CD4-positive, alpha-beta T cell treated with Interleukin-21 for 1 hour (primary cell): ENCODE measurements at places on chromosomes 6 and 20.

DNA sequence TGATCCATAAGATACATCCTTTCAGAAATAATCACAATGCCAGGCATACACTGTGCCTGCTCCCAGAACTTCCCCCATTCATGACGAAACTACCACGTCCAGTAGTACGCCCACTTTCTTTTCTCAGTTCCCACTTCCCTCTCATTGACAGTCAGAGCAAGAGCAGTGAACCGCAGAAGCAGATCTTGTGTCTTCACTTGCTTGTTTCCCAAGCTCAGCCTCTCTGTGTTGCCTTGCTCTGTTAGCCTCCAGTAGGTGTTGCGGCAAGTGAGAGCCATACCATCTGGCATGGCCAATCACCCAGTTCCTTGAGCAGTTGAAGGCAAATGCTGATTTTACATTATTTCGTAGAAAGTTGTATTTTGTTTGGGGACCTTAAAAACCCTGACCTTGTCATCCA lies 11.7 kb downstream of the UST start:
- DNase-seq = peak; percentile 67

DNA sequence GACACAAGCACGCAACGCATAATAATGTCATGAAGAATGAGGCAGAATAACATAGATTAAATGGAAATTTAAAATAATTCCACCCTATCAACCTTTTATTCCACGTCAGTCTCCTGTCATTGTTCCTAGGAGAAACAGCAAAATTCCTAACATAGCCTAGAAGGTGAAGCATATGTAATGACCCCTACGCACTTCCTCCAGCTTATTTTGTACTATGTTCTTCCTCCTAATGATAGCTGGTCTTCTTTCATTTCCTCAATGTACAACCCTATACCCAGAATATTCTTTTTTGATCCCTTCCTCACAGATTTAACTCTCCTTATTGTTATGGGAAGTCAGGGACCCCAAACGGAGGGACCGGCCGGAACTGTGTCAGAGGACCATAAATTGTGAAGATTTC lies 122.0 kb upstream of the CARMIL1 start:
- DNase-seq = no peak

GRCh38 chr6:41596096-41596685 lies 42.1 kb upstream of the MDFI start:
- no peak for DNase-seq

DNA sequence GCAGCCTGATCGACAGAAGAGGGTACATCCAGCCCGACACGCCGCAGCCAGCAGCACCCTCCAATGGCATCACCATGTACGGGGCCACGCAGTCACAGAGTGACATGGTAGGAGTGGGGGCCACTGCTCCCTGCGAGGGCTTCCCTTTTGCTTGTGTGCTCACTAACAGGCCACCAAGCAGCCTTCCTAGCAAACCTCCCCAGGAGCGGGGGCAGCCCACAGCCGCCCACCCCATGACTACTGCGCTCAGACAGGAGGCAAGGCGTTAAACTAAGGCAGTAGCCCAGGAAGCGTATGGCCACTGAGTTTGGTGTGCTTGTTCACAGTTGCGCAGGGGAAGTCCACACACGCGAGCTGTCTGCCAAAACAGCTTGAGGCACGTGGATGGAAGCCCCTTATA lies 169.5 kb upstream of the SNX9 start:
- DNase-seq = no peak

- no peak for DNase-seq
These were observed 177.6 kb downstream of the SASH1 start for GRCh38 chr6:148520109-148520841.

DNA sequence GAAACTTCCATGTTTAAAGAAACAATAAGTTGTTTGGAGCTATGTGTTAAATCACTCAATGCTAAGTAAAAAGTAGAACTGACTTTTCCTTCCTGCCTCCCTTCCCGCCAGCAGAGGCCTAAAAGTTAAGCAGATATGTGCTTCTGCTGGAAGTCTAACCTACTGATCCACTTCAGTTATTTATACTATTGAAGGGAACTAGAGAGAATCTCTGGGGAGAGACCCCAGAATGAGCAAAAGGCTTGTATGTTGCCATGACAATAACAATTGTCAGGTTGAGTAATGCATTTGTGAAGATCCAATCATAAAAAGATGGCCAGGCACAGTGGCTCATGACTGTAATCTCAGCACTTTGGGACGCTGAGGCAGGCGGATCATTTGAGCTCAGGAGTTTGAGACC lies 24.7 kb downstream of the MGME1 start:
- DNase-seq = no peak

DNA sequence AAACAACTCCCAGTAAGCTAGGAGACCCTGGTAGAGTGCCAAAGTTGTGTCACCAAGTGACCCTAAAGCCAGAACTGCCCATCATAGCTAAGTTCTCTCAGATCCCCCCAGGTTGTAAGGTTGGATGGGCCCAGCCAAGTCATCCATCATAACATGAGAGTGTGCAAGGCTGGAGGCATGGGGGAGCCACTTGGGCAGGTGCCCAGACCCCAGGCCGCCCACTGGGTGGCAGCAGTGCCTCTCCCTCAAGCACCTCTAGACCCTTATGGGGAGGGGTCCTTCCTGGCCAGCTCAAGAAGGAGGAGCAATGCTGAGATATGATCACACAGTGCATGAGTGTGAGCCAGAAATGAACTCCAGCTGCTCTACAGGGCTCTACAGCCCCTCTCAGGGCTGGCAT lies 154.5 kb downstream of the MYLK4 start:
- DNase-seq = no peak

DNA sequence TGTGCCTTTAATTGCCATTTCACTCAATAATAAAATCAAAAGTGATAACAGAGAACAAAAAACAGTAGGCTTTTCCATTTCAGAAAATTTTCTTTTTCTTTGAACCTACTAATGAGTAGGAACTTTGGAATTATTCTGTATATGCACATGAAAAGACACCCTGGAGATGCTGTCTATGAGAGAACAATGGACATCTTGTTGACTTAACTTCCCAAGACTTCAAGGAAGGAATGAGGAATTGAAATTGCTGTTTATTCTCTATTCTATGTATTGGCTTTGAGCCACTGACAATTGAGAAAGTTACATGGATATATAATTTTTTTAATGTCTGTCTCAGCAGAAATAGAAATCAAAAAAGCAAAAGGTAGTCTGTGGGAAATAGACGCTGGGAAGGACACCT lies 98.6 kb upstream of the PCSK2 start:
- no peak for DNase-seq

GRCh38 chr20:38190936-38191371 lies 25.9 kb upstream of the TGM2 start:
- DNase-seq = no peak

- no peak for DNase-seq
These were observed 5.7 kb upstream of the PHF10 start for GRCh38 chr6:169729961-169730360.

DNA sequence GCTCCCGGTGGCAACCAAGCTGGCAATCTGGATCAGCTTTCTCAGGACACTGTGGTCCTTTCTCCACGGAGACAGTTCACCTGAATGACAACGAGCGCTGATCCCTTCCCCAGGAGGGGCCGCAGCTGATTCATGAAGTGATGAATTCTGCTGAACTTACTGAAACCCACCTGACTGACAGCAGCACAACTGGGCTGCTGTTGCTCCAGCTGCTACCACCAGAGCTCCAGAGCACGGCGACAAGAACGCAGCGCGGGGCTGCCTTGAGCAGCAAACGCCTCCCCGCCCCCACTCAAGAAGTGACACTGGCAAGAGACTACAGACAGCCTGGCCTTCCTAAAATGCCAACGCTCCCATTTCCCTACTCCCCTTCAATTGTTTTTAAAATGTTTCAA lies 10.0 kb downstream of the PXDC1 start:
- DNase-seq = no peak

GRCh38 chr6:28659250-28659566 lies 133.5 kb downstream of the GPX5 start:
- no peak for DNase-seq

DNA sequence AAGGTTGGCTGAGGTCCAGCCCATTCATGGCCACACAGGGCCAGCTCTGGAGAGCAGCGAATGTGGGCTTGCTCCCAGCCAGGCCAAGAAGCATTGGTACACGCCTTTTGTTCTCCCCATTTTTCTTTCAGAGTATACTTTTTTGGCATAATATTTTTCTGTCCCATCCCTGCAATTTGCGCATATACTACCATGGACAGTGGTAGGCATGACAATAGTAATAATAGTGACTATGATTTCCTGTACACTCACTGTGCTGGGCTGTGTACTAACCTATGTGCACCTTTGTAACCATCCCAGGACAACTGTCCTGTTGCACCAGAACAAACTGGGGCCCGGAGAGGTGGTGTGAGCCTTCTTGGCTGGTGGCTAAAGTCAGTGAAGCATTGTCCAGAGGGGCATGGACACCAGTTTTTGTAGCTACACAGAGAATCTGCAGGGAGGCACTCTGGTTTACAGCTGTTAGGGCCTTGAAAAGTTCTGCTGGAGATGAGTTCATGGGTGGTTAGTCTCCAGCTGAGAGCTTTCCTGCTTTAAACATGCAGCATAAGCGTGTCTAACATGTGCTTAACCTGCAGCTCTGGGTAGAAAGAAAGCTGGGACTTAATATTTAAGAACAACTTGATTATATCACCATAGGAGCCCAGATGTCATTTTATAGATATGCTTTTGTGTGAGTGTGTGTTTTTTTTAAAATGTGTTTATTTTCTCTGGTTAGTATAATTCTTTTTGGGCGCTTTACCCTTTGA lies 38.2 kb downstream of the DTD1 start:
- no peak for DNase-seq

DNA sequence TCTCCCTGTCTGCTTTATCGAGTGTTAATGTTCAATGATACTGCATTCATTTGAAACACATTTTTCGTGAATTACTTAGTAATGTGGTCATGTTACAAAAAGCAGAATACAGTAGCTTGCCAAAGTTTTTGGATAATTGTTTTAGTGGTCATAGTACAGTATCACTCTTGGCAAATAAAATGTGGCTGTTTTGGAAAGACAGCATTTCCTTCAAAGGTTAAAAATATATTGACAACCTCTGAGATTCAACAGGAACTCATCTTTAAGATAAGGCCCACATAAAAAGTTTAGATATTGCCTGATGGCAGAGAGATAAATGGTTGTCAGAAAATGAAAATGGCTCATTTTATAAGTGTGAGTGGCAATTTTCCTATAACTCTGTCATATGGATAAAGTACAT lies 297.7 kb upstream of the MAN1A1 start:
- no peak for DNase-seq

- no peak for DNase-seq
These were observed 14.2 kb upstream of the DHX35 start for GRCh38 chr20:38947931-38948362.

GRCh38 chr6:157647261-157647915 lies 175.7 kb upstream of the SNX9 start:
- DNase-seq = no peak

GRCh38 chr6:92820601-92821000 lies 598.8 kb downstream of the EPHA7 start:
- no peak for DNase-seq

GRCh38 chr6:132289756-132290155 lies 111.5 kb downstream of the MOXD1 start:
- DNase-seq = no peak
